NCI-H345 (cell line): ENCODE measurements at places on chromosomes 2 and 18.

- no peak for DNase-seq
Measured at GRCh38 chr2:59726228-59727120, 827.0 kb downstream of the BCL11A start.

GRCh38 chr18:74213429-74213828 is 65.1 kb downstream of the TIMM21 start:
- no peak for DNase-seq

DNA sequence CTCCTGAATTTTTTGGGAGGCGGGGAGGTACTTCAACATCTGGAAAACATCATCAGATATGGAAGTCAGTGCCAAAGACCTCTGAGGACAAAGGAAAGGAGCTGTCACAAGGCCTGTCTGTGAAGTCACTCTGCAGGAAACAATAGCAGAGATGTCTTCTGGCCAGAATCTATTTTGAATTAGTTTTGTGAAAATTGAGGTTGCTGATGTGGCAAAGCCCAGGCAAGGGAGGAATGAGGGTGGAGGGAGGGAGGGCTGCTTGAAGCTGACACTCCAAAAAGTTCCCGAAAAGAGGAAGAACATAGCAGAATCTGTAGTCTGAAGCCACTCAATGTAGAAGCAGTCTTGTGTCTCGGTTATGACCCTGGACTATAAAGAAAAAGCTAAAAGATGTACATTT is 151.1 kb upstream of the LHCGR start:
- no peak for DNase-seq

- DNase-seq: no peak
Measured at GRCh38 chr2:150482111-150482510, 5.4 kb downstream of the RND3 start.

DNA sequence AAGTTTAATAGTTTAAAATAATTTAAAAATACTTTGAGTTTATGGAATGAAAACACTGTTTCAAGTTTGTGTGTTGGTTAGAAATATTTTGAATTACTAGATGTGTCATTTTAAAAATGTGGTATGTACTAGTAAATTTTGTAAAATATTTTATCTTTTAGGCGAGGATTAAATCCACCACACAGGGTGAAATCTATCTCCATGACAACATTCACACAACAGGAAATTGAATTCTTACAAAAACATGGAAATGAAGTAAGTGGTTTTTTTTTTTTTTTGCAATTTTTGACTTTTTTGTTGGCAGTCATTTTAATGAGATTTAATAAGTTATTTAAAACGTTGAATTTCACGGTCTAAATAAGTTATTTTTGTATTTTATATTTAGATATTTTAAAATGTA is 19.4 kb downstream of the AGFG1 start:
- no peak for DNase-seq

GRCh38 chr2:36168115-36168514 is 187.5 kb upstream of the CRIM1 start:
- DNase-seq: no peak

GRCh38 chr2:68432696-68433658 is 34.1 kb downstream of the FBXO48 start:
- DNase-seq: no peak

DNA sequence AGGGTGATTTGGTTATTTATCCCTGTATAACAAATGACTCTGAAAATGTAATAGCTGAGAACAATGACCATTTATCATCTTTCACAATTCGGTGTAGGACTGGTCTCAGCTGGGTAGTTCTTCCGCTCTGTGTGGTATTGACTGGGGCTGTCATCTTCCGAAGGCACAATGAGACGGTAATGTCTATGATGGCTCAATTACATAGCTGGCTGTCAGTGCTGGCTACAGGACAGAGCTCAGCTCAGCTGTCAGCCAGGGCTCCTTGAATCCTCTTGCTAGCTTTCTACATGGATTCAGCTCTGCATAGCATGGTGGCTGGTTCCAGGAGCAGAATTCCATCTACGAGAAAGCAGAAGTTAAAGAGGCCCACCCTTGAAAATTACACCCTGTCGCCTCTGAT is 483.8 kb downstream of the TDRD15 start:
- no peak for DNase-seq

- peak; percentile 64 for DNase-seq
Measured at GRCh38 chr2:182186132-182186735, 200.6 kb downstream of the PPP1R1C start.

GRCh38 chr2:219071131-219071816 is 10.6 kb upstream of the IHH start:
- DNase-seq: no peak

DNA sequence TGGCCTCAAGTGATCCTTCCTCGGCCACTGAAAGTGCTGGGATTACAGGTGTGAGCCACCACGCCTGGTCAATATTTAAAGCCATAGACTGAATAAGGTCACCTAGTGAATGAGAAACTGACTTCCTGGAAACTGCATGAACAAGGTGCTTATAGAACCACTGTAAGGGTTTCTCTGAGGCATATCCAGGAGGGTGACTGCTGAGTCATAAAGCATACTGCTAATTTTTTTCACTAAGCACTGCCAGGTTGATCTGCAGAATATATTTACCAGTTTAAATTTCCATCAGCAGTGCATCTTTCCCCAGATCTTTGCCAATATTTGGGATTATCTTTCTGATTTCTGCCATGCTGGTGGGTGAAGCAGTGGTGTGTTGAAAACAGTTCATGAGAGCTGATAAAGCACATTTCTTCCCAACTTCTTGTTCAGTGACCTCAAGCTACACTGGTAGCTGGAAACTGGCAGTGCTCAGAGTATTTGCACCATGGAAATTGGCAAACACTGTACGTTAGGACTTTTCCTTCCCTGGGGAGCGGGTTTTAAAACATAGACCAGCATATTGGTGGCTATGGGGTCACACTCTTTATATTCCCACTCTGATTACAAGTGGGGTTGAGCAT is 4.2 kb upstream of the CLIP4 start:
- DNase-seq: no peak

GRCh38 chr2:175001566-175001965 is 3.6 kb downstream of the CHN1 start:
- DNase-seq: no peak

DNA sequence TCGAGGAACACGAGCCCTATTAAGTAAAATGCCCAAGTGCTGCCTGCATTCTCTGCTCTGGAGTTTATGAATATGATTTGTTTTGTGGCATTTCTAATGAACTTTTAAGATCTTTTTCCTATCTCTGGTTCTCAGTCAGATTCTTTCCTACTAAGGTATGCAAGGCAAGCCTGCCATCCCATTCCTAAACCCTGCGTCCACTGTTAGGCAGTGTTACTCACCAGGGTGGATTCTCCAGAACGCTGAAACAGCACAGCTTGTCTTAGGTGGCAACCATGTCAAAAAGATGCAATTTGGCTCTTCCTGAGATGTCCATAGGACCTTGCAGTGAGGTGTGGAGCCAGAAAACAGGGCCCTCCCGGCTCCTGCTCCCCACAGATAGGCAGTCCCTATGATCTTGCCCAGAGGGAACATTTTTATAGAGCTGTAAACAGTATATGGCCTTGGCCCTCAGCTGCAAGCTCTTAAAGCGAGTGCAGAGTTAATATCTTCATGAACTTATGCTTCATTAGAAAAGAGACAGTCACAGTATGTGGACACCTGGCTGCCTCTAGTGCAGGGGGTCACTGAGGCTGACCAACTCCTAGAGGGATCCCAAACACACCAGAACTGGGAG is 84.4 kb downstream of the TPGS2 start:
- no peak for DNase-seq

DNA sequence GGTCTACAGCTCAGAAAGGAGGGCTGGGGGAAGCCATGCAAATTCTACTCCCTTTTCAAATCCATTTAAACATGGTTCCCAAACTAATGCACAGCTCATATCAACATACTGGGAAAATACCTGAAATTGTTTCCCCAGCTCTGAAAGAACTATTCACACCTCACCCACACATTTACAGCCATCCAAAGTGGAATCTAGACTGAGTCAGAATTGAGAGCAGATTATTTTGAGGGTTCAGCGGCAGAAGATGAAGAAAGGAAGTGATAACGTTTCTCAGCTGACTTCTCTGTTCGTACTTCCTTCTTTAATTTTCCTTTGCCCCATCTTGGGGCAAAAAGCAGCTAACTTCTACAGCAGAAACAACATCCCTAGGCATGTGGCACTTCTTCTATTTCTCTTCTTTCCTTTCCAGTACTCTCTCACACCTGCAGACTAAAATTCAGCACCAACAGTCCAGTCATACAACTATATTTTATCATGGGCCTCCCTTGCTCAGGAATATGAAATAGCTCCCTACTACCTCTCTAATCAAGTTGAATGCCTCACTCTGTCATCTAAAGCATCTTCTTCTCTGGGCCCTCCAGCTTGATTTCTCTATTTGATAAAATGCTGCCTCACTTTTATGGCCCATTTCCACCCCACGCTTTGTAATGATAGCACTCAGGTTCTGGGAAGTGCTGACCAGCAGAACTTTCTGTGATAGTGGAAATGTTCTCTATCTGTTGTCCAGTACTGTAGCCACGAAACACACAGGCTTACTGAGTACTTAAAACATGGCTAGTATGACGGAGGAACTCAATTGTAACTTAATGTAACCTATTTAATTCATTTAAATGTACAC is 35.9 kb downstream of the ARHGAP25 start:
- DNase-seq: no peak

DNA sequence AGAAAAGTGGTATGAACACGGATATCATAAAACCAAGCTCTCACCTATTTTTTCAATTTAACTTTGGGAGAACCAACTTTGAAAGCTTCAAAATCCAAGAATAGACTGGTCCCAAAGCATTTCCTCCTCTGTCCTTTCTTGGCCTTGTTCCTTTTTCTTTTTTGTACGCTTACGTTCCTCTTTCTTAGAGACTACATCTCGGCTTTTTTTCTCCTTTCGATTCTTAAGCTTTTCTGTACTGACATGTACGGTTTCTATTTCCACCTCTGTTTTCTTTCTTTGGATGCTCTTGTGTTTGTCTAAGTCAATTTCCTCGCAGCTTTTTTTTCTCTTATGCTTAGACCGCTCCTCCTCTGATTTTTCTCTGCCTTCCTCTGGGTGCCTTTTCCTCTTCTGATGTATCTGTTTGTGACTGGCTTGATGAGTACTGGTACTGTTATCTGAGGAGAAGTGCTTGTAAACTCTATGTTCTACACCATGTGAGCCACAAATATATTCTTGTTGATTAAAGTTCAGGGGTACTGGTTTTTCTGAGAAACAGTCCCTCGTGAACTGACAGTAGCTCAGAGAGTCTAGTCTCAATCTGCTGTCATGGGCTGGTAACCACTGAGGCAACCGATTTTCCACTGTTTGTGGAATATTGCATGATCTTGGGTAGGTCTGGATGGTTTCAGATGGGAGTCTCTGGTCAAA is 11.5 kb upstream of the RNU2-63P start:
- no peak for DNase-seq

DNA sequence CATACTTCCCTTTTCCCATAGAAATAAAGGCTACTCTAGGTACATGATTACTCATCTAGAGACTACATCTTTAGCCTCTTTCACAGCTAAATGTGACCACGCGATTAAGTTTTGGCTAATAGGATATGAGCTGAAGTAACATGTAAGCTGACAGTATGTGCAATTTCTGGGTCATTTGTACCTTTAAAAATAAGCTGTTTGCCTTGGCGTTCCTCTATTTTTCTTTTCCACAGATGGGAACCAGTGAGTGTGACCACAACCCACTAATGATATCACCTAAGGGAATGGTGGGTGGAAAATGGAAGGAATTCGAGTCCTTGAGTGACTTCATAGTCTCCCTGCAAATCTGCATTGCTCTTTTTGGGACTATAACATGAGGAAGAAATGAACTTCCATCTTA is 11.7 kb upstream of the NABP1 start:
- no peak for DNase-seq

- DNase-seq: peak; percentile 53
Measured at GRCh38 chr2:119694845-119695521, 16.0 kb downstream of the TMEM177 start.

DNA sequence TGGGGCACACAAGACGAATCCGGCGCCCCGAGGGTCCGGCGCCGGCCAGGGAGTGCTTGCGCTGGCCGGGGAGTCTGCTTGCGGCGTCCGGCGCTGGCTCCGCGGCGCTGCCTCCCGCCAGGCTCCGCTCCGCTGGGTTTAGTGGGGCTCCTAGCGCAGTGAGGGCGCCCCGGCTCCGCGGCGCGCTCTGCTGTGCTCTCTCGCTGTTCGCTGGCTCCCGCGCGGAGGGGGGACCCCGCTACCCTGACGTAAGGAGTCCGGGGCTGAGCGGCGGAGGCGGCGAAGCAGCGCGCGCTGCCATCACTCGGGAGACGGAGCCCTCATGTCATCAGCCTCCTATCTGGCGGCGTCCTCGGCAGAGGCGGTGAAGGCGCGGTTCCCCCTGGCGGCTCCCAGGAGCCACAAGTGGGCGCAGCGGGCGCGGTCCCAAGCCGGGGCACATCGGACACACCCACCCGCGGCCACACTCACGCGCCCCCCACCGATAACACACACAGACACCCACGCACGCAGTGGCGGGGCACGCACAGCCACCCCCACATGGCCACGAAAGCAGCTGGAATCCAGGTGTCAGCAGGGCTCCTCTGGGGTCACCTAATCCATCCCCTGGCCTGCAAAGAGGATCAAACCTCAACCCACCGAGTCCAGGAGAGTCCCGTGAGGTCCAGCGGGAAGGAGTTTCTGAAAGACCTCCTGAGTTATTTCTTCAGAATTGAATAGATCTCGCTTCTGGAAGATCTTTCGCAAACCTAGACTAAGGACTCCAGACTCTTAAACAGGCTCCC is at the start of gene C1QL2:
TSS of gene C1QL2 (minus strand) at position 189 of the 785 bp plus-strand sequence. CDS start 482 bp downstream, outside the sequence.
- DNase-seq: peak; percentile 67

GRCh38 chr2:172307800-172308199 is 119.6 kb upstream of the ITGA6 start:
- no peak for DNase-seq

DNA sequence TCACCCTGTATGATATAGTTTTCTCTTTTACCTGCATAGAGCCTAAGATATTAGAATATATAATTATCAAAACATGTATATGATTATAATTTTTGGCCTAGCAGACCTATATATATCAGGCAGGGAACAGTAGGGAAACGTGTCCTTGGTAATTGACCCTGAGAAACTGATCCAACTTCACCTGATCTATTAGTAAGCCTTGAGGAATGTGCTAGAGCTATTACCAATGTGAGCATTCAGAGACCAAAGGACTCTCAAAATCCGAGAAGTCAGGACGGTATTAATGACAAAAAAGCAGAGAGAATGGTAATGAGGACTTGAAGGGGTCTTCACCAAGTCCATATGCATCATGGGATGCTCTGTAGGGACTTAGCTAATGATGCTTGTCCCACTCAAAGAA is 571.9 kb downstream of the CPS1 start:
- DNase-seq: no peak

- DNase-seq: no peak
Measured at GRCh38 chr2:15803543-15804245, 136.7 kb upstream of the MYCN start.

GRCh38 chr2:106339132-106339531 is 129.1 kb downstream of the RGPD3 start:
- DNase-seq: no peak

- no peak for DNase-seq
Measured at GRCh38 chr18:46917803-46918600, 600 bp downstream of the KATNAL2 start.

GRCh38 chr2:6073191-6074088 is 381.3 kb downstream of the SOX11 start:
- DNase-seq: peak; percentile 87
